ENCODE measurements at places on chromosomes 2 and 18.

GRCh38 chr2:211833582-211834279, 704.9 kb downstream of the ERBB4 start:
- no peak for DNase-seq

GRCh38 chr2:70751881-70752280, 16.1 kb downstream of the ADD2 start:
- no peak for DNase-seq

- peak; percentile 77 for DNase-seq
Measured at GRCh38 chr18:8754995-8755960, 49.9 kb downstream of the MTCL1 start.

GRCh38 chr2:78967294-78967693, 58.2 kb upstream of the REG3G start:
- DNase-seq, result no peak

DNA sequence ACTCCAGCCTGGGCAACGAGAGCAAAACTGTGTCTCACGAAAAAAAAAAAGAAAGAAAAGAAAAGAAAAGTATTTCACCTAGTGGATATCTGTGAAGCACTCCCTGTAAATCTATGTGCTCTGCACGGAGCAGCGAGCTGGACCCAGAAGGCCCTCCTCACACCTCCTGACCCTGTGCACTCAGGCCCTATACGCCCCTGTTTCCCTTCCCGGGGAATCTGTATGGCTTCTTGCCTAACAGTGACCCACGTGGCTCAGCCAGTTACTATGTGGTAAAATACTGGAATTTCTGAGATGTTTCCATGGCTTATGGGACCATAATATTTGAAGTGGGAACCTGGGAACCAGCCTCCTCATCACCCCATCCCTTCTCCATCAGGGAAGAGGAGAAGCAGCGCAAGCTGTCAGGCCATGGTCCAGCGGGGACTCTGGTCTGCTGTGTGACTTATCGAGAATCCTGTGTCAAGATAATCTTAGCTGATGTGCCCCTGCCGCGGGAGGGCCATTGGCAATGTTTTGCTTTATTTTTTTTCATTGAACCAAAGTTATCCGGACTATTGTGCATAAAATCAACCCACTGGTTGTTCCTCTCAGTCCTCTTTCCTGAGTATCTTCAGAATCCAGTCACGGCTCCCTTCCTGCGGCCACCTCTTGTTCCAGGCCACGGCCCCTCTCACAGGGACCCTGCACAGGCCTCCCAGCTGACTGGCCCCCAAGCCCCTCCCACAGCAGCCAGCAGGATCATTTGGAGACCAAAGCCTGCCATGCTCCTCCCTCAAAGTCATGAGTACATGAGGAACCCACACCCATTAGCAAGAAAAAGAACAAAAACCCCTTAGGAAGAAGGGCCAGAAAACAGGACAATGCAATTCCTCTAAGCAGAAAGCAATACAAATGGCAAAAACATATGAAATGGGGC, 30.6 kb downstream of the SDC1 start:
- DNase-seq, result no peak

- DNase-seq, result no peak
Measured at GRCh38 chr18:70250781-70251180, 38.1 kb upstream of the SOCS6 start.

GRCh38 chr18:48828691-48829442, 121.9 kb downstream of the SMAD7 start:
- no peak for DNase-seq

- no peak for DNase-seq
Measured at GRCh38 chr2:159298967-159299366, 12.5 kb upstream of the WDSUB1 start.

DNA sequence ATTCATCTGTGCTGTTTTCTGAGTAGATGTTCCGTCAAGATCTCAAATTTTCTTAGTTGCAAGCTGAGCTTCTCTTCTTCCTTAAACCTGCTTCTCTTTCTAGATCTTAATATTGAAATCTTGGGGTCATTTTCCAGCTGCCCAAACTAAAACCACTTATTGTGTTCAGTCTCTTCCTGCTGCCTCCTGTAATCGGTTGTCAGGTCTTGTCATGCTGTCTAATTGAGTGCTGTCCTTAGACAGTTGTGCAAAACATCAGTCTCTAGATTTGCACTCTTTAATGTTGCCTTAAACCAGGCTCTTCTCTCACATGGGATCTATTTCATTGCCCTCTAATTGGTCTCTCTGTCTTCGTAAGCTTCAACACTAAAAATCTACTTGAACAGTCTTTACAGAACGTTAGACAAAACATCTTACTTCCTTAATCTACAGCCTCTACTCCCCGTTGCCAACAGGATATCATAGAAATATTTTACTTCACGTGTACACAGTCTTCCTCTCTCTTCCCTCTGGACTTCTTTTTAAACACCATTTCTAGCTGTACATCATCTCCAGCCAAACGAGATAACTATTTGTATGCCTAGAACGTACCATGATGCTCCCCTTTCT, 34.9 kb downstream of the GPD2 start:
- DNase-seq, result no peak

DNA sequence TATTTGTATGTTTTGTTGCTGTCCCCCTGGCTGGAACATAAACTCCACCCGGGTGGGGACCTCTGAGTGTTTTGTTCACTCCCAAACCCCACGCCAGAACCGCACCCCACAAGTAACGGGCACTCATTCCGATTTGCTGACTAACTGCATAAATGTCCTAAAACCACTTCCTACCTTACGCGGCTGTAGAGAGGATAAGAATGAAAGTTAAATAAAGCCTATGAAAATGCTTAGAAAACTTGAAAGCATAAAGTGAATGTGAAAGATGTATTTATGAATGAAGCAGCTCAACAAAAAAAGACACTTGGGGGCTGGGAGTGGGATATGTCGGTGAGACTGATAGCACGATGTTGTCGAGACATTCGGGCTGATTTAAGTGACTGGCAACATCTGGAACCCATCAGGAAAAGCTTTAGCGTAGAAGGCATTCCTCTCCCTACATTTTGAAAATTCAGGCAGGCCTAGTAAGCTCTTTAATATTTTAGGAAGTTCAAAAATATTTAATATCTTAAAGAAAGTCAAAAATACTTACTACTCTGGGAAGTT, 206.7 kb downstream of the SH3RF3 start:
- DNase-seq, result peak; percentile 49

GRCh38 chr2:224268441-224268840, 133.5 kb downstream of the FAM124B start:
- DNase-seq, result no peak

GRCh38 chr2:48120112-48120511, 213.8 kb upstream of the FBXO11 start:
- DNase-seq, result no peak

DNA sequence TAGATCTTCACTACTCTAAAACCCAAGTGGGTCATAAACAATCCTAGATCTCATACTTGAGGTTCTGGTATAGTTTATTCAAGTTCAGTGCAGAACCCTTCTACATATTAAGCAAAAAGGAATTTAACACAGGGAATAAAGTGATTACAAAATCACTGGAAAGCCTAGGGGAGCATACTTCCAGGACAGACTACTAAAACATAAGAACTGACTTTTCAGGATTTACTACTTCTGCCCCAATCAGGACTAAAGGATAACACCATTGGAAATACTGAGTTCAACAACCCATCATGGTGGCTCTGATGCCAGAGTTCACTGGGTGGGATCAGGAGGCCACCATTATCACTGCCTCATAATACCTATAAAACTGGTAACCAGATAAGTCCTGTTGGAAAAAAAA, 123.6 kb downstream of the DNAH7 start:
- DNase-seq, result no peak

- no peak for DNase-seq
Measured at GRCh38 chr2:39144416-39144815, 23.6 kb upstream of the SOS1 start.

- no peak for DNase-seq
Measured at GRCh38 chr2:15449556-15450236, 111.4 kb downstream of the NBAS start.

GRCh38 chr2:120508567-120509041, 162.7 kb downstream of the INHBB start:
- DNase-seq, result no peak

GRCh38 chr2:176464886-176465564, 195.8 kb downstream of the MTX2 start:
- no peak for DNase-seq

GRCh38 chr18:12921178-12921577, 26.6 kb upstream of the SEH1L start:
- DNase-seq, result peak; percentile 32

GRCh38 chr2:7356909-7357584, 439.8 kb downstream of the RNF144A start:
- no peak for DNase-seq

GRCh38 chr2:203948733-203949132, 12.2 kb downstream of the ICOS start:
- no peak for DNase-seq

- no peak for DNase-seq
Measured at GRCh38 chr2:9330612-9331270, 92.6 kb downstream of the ITGB1BP1 start.

- no peak for DNase-seq
Measured at GRCh38 chr2:101040761-101041160, 38.7 kb downstream of the RPL31 start.

DNA sequence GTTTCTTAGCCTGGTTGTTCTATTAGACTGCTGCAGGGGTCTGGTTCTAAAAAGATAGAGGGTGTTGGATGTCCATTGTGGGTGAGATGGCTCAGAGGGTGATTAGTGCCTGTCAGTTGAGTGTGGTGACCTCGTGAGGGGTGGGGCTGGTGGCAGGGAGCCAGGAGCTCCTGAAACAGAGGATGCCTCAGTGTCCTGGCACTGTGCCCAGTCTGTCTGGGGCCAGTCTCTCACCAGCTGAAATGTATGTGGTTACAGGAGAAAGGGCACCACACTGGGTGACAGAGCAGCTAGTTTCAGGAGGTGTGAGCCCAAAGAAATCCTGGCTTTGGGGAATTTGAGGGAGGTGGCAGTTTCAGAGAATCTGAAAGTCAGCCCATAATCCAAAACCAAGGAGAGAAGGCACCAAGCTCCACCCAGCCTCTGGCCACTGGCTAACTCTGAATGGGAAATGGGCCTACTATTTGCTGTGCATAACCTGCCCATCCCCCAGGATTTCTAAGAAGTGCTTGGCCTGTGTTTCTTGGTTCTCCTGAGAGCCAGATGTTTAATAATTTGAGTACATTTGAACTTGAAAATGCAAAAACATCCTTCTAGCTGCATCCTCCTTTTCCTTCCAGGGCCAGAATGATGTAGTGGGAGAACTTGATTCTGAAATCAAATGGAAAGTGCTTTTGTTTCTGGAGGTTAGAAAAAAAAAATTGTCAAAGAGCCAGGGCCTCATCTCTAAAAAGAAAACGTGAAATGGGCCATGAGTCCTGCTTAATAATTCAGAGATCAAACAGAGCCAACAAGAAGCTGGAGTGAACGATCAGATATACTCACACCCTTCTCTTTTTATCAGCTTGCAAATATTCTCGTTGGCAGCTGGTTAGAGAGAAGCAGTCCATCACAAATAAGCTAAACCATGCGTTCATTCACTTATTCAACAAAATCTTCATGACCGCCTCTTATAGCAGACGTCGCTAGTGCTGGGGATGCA, 92.3 kb downstream of the B3GNT2 start:
- DNase-seq, result peak; percentile 53

DNA sequence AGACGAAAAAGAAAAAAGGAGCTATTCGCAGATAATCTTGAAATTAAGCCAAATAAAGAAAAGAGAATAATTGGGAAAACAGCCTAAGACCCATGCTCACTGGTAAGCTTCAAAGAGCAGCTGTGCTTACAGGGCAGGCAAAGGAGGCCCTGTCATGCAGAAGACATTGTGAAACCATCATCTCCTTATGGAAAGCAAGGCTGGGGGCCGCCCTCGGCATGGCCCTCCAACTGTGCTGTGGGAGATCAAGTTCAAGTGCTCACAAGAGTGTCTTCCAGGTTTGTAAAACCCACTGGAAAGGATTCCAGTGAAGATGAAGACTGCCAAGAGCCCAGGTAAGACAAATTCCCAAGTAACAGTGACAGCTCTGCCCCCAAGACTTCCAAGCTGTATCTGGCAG, 32.2 kb downstream of the ACVR1 start:
- DNase-seq, result no peak

GRCh38 chr2:103527278-103527677, 765.4 kb downstream of the TMEM182 start:
- no peak for DNase-seq

DNA sequence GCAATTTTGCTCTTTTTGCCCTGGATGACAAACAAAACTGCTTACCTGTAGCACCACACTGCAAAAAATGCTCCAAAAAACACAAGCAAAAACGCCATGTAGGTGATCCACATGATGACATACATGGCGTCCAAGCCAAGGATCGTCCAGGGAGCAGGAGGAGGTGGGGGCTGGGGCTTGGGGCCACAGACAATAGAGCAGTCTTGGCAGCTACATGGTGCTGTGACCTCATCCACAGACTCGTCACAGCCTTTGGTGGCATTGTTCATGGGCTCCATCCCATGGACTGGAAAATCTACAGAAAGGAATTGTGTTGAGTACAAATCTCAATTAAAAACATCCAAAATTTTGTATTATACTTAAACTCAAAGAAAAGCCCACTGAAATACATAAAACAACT, 26.1 kb downstream of the NPC1 start:
- no peak for DNase-seq

DNA sequence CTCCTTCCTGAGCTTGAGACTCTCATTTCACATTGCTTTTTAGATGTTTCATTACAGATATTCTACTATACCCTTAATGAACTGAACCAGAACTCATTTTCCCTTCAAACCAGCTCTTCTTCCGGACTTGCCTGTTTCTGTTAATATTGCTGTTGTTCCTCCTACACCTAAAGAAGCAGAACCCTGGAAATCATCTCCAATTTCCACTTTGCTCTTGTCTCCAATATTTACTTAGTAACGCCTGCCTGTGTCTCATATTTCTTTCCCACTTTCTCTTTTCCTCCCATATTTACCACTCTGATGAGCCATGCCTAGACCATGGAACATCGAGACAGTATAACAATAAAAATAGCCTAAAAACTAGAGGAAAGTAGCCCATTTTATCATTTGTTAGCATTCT, 17.9 kb upstream of the GMCL1 start:
- DNase-seq, result no peak

DNA sequence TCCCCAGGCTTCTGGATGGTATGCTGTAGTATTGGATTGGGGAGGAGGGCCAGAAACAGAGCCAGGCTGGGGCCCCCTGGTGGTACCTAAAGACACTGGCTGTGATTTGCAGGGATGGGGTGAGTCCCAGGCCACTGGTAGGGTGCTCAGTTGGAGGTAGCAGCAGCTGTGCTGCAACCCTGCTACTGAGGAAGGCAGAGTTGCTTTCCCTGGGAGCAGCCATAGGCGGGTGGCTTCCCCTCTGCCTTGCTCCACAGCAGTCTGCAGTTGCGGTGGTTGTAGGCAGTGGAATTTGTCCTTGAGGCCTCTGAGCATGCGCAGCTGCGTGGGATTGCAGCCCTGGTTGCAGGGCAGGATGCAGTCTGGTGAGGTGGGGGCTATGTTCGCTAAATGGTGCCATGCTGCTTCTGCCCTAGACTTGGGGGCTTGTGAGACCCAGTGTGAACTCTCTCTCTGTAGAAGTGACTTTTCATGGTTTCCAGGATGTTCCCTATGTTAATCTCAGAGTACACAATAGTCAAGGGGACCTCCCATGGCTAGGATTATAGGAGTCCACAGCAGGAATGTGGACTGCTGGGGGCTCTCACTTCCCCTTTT, 443.5 kb downstream of the XIRP2 start:
- DNase-seq, result peak; percentile 6
